Stimulated activated CD4-positive, alpha-beta T cell treated with anti-CD3 and anti-CD28 coated beads, Interleukin-12 subunit alpha, Interleukin-12 subunit beta, amount 100 ng/mL, for 24 hours (primary cell): ENCODE measurements at places on chromosomes 11 and 22.

DNA sequence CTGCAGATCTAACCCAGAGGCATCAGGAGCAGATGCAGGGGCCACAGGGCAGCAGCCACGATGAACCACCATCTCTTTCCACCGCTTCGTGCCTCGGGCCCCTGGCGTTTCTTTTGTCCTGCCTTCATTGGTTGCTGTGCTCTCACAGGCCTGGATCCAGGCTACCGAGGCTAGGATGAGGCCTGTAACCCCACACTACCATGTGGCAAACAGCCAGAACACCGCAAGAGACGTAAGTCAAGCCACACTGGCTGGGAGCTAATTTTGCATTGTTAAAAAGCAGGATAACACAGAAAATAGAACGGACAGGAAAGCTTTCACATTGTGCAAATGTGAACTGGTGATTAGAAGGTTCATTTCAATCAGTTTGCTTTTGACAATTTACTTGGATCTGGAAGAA is 15.7 kb upstream of the ARFGAP3 start:
- DNase-seq, result no peak

GRCh38 chr11:119155733-119156492 is 7.1 kb downstream of the ABCG4 start:
- no peak for DNase-seq

DNA sequence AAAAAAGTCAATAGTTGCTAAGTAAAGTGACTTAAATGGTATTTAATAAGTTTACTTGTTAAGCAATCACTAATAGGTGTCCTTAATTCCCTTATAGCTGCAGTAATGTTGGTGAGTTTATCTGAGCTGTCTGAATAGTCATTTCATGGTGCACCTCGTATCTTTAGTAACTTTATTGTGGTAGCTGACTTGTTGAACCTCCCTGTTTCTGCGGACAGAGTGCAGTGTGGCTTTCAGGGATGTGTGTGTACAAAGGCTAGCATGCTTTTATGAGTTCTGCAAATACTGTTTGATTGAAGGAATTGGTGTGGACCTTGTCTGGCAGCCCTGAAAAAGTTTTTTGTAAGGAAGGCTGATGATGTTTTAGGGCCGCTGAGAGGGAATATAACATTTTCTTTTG is 2.6 kb downstream of the ZNRF3 start:
- no peak for DNase-seq

- DNase-seq, result no peak
Observed at GRCh38 chr22:35446365-35446764, 46.4 kb downstream of the MCM5 start.

DNA sequence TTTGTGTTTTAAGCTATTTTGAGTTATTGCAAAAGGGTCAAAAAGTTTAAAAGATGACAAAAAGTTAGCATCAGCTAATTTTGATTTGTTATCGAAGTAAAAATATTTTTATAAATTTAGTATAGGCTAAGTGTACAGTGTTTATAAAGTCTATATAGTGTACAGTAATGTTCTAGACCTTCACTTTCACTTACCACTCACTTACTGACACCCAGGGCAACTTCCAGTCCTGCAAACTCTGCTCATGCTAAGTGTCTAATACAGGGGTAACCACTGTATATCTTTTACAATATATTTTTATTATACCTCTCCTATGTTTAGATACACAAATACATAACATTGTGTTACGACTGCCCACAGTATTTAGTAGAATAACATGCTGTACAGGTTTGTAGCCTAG is 59.7 kb downstream of the PDGFD start:
- DNase-seq, result no peak

- DNase-seq, result no peak
Observed at GRCh38 chr11:37026326-37026725, 428.3 kb upstream of the RAG2 start.

DNA sequence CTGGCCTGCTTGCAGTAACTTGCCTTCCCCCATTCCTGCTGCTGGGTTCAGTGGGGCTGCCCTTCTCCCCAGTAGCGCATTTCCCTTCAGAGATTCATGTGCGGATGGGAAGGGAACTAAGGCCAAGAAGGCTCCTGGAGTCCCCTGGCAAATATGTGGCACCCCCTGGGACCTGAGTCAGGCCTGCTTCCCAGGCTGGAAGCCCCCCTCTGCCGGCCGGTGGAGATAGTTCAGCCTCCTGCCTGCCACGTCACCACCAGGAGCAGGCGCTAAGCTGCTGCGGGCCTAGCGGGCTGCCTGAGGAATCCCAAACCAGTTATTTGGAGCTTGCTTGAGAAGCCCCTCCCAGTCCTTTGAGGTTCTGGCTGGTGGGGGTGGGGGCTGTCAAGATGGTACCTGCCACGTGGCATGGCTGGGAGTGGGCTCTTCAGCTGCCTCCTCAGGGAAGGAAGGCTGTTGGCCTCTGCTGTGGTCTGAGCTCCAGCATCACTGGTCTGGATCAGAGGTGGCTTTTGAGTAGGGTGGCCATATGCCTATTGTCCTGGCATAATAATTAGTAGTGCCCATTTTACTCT is 2.0 kb downstream of the SERPINH1 start:
- DNase-seq, result no peak

DNA sequence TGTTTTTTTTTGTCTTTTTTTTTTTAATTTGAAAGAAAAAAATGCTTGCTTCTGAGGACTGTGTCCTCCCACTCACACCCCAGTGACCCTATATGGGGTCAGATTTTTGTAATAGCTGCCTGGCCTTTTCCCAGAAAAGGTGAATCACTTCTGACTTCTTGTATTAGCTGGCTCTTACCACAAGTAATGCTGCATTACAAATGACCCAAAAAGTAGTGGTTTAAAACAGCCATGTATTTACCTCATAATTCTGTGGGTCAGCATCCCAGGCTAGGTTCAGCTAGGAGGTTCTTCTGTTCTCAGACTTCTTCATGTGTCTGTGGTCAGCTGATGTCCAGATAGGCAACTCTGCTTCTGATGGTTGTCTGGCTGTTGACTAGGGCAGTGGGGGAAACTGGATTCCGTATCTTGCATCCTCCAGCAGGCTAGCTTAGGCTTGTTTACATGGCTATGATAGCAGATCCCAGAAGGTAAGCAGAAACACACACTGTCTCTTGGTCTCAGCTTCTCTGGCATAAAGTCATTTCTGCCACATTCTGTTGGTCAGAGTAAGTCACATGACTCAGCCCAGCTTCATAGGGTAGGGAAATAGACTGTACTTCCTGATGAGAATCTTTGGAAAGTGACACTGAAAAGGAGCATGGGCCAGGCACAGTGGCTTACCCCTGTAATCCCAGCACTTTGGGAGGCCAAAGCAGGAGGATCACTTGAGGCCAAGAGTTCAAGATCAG is 19.5 kb downstream of the LHFPL7 start:
- no peak for DNase-seq

- DNase-seq, result no peak
Observed at GRCh38 chr11:28878025-28878424, 769.8 kb downstream of the METTL15 start.

GRCh38 chr22:33515795-33516194 is 404.5 kb downstream of the LARGE1 start:
- no peak for DNase-seq

GRCh38 chr11:8332196-8332595 is 68.5 kb upstream of the LMO1 start:
- no peak for DNase-seq

DNA sequence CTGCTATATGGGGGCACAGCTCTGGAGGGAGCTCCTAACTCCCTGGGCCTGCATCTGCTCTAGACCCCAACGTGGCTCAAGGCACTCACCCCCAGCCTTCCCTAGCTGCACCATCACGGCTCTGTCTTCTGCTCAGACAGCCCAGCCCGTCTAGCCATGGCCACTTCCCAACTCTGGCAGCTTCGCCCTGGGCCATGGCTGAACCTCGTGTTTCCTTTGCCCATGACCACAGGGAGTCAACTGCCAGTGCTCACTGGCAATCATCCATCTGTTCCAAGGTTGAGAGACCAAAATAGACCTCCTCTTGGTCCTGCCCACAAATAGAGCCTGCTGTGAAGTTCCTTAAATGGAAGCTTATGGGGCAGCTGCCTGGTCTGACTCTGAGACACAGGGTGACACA is 5.4 kb downstream of the LMO1 start:
- no peak for DNase-seq

- no peak for DNase-seq
Observed at GRCh38 chr11:12716816-12717215, 42.6 kb downstream of the TEAD1 start.

GRCh38 chr11:112499153-112499880 is 238.7 kb upstream of the PLET1 start:
- no peak for DNase-seq

DNA sequence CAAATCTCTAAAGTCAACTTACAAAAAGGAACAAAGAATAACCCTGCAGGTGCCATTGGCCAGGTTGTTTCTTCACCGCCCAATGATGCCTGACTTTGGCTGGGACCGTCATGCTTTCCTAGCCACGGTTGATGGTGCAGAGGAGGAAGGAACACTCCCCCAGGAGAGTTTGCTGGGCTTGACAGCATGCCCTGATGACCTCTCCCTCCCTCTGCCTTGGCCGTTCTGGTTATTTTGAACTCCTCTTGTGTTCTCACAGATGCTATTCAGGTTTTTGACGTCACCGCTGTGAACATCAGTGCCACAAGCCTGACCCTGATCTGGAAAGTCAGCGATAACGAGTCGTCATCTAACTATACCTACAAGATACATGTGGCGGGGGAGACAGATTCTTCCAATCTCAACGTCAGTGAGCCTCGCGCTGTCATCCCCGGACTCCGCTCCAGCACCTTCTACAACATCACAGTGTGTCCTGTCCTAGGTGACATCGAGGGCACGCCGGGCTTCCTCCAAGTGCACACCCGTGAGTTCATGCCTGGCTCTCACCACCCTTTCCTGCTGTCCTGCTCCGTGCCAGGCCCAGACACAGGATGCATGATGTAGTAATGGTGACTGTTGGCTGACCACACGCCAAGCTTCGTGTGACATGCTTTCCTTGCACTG is 89.0 kb upstream of the OR4B1 start:
- DNase-seq, result no peak

- no peak for DNase-seq
Observed at GRCh38 chr11:64854157-64854533, 9.7 kb upstream of the CDC42BPG start.

DNA sequence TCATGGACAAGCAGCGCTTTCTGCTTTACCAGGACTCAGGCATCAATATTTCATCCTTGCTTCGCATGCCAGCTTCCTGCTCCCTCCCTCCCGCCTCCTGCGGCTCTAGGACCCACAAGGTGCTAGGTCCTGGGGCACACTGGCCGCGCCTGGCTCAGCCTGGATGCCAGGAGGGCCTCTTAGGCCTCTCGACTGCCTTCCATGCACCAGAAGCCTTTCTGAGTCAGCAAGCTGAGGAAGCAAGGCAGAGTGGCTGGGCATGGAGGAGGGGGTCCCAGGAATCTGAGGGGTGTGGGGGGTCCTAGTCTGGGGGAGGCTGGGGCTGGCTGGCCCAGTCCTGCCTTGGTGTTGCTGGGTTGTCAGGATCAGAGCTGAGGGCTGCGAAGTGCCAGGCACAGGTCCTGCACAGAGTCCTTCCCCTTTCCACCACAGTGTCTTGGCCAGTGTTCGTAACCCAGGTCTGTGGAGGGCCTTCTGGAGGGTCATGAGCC is 61.0 kb upstream of the THY1 start:
- DNase-seq, result no peak

DNA sequence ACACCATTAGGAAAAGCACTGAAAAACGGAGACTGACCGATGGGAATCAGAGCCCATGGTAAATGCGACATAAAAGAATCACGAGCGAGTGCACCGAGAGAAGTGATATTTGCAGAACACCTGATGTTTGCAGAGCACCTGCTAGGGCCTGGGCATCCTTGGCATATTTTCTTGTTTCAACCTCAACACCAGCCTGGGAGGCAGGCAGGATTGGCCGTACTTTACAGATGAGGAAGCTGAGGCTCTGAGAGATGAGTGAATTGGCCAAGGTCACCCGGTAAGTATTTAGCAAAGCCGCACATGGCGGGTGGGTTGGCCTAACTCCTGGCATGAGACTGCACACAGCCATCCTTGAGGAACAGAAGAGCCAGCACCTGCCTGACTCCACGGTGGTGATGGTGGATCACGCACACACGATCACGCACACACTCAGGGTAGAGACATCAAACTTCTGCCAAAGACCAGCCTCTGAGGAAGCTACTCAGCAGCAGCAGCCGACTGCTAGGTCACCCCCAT is 21.6 kb upstream of the CHADL start:
- no peak for DNase-seq

DNA sequence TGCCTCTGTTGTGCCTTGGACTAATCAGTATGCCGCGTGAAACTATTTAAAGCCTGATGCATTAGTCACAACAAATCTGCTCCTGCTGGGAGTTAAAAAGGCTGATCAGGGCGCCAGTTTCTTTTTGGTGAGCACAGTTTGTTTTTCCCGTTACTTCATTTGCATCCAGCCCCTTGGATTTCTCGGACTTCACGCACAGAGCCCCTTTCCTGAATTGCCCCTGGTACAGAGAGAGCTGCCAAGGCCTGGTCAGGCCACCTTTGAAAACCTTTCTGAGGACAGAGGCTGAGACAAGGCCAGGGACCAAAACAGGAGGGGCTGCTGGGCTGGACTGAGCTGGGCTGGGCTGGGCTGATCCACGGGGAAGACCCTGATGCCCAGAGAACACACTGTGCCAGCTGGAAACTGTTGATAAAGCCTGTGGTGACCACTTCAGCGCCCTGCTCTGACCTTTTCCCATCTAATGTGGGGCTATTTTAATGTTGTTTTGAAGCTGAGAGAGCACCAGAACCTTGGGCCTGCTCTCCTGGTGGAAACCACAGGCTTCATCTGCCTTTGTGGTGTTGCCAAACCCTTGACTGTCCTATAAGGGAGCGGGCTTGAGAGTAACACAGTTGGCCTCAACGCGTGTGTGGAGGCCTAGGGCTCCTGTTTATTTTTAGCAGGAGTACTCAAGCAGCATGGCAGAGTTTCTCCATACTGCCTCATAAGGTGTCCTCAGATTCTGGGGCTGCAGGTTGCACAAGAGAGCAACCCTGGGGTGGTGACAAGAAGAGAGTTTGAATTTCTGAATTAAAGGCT is 44.2 kb downstream of the NAV2 start:
- no peak for DNase-seq

DNA sequence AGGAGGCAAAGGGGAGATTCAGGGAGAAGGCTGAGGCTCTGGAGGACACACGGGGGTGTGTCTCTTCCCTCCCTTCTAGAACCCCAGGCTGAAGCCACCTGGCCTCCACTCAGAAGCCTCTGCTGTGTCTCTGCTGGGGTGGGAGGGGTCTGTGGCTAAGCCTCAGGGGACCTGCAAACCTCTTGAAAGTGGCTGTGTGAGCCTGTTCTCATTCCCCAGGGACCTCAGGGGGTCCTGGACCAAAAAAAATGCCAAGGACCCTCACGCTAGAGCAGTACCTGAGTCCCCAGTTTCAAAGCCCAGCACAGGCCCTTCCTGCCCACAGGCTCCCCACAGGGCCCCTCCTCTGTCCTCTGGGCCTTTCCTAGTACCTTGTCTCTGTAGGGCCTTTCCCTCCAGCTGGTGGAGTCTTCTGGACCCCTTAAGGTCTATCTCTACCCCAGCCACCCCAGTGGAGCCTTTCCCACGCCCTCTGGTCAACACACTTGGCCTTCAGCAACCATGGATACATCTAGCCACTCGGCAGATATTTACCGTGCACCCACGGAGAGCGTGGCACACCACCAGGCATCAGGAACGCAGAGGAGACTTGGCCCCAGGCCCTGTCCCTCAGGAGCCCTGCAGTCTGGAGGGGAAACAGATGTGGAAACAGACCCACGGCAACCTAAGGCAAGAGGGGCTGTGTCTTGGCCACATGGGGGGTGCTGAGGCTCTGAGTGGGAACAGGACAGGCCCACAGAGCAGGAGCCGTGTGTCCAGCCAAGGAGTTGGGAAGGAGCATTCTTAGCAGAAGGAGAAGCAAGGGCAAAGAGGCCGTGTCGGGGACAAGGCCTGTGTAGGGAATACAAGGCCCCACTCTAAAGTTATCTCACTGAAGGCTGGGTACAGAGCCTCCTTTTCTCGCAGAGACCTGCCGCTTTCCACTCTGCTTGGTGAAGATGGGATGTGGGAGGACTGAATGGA is 18.5 kb downstream of the PLA2G6 start:
- DNase-seq, result no peak
